Smooth muscle cell of bladder (primary cell): ENCODE measurements at places on chromosomes 5 and 9. TPM values are rescaled to one million over a fixed set of nuclear protein-coding genes. Genes with fewer than 3 reads are reported as not detected.

IL3 gene
- total RNA-seq: not detected in 2 replicates

PRSS3 gene
- total RNA-seq: 14.6 and 28.4 TPM in 2 replicates

IFNA21 gene
- total RNA-seq: not detected in 2 replicates

ADAMTS6 gene
- 58.6 and 72.2 TPM in 2 replicates for total RNA-seq

FGFR4 gene
- total RNA-seq: 2.2 and 19.8 TPM in 2 replicates
